Heart left ventricle (tissue), 16 donors: ENCODE measurements at places on chromosomes 6 and 20.

DNA sequence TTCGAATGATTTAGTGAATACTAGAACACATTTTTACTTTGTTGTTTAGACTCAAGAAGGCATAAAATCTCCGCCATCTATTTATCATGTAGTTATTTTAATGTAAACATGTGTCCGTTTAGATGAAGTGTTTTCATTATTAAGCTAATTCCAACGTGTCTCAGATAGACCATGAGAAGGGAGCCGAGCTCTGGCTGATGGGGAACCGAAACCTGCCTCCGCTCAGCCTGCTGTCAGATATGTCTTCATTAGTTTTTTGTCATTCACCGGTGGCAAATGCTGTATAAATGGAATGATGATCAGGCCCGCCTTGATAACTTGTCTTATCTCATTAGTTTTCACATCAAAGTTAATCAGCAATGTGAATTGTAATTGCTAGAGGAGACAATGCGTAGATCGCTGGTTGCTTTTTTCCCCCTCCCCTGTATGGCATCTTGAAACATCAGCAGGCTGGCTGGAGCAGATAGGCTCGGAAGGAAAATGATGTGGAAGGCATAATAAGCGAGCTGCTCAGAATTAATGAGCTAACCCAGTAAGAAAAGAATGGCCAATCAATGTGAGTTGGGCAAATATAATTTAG is 136.4 kb downstream of the LINC00237 start:
- no peaks in the 10 kb centered on the region for H3K27me3 ChIP-seq
- H3K36me3 ChIP-seq = no peaks in the 10 kb centered on the region
- no peak overlapping the region for H3K4me3 ChIP-seq
- DNase-seq = no peak
- no peaks in the 10 kb centered on the region for H3K4me1 ChIP-seq

- H3K36me3 ChIP-seq = no peaks in the 10 kb centered on the region
- H3K4me1 ChIP-seq = no peaks in the 10 kb centered on the region
- no peak overlapping the region for H3K4me3 ChIP-seq
- no peak overlapping the region for H3K27ac ChIP-seq
Measured at GRCh38 chr6:5071216-5071615, 13.9 kb upstream of the PPP1R3G start.

DNA sequence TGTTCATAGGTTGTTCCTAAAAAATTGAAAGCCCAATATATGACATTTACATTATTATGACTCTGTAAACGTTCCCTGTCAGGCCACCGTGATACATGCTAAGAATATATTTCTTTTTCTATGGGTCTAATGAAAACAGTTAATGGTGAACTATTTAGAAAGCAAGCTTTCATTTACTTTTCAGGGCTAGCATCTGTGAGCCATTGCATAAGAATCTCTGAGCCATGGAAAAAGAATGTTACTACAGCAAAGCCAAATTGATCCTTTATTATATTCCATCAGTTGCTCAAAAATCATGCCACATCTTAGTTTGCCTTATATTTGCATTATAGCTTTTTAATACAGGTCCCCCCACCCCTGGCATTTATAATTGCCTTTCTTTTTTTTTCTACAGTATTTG is 275.5 kb downstream of the ZFAND3 start:
- H3K27me3 ChIP-seq = no peaks in the 10 kb centered on the region
- no peak overlapping the region for H3K4me3 ChIP-seq
- H3K36me3 ChIP-seq = no peaks in the 10 kb centered on the region
- H3K4me1 ChIP-seq = peaks cover 17% of the 10 kb centered on the region

GRCh38 chr6:104537180-104537579 is 322.5 kb downstream of the HACE1 start:
- H3K4me1 ChIP-seq = no peaks in the 10 kb centered on the region
- no peak overlapping the region for H3K4me3 ChIP-seq
- H3K27me3 ChIP-seq = no peaks in the 10 kb centered on the region

DNA sequence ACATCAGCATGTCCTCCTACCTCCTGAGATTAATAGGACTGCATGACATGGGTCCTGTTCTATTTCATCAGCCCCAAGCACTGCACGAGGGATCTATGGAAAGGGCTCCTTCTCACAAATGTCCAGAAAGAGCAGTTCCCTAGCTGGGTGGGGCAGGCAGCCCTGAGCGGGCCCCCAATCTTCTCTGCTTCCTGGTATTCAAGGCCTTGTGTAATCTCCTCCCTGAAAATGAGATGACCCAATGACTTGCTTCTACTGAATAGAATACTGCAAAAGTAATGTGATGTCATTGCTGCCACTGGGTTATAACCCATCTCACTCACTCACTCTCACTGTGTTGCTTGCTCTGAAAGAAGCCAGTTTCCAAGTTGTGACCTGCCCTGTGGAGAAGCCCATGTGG is 126.4 kb downstream of the OPRM1 start:
- no peak for DNase-seq
- no peaks in the 10 kb centered on the region for H3K27me3 ChIP-seq
